Breast epithelium (tissue), 4 donors: ENCODE measurements at places on chromosomes 6 and 20. TPM values are rescaled to one million over a fixed set of nuclear protein-coding genes. Genes with fewer than 3 reads are reported as not detected.

- no peaks in the 10 kb centered on the region for H3K36me3 ChIP-seq
- no peaks in the 10 kb centered on the region for H3K4me1 ChIP-seq
- H3K27me3 ChIP-seq: no peaks in the 10 kb centered on the region
Measured at GRCh38 chr6:15882345-15882744, 219.5 kb upstream of the DTNBP1 start.

DNA sequence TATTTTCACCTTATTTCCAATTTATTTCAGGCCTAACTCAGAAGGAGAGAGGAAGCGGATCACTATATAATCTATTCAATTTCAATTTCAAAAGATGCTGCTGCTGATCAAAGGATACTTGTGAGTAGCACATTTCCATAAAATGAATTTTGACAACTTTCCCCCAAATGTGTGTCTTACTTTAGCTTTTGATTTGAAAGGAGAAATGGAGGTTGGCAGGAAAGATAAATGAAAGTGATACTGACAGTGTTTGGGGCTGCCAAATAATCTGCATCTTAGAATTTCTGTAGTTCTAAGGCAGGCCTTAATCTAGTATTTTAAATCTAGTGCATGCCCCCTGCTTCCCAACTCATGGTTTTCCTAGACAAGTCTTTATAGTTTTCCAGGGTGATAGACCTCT lies 535.4 kb downstream of the DOK5 start:
- H3K36me3 ChIP-seq: no peaks in the 10 kb centered on the region
- H3K4me3 ChIP-seq: no peak overlapping the region
- H3K27me3 ChIP-seq: no peaks in the 10 kb centered on the region
- DNase-seq: no peak
- no peaks in the 10 kb centered on the region for H3K4me1 ChIP-seq

GRCh38 chr20:13468166-13468565 lies 170.6 kb downstream of the TASP1 start:
- no peaks in the 10 kb centered on the region for H3K4me1 ChIP-seq
- H3K27ac ChIP-seq: no peak overlapping the region
- no peak overlapping the region for H3K4me3 ChIP-seq
- DNase-seq: no peak

GRCh38 chr6:109002051-109002697 lies 92.5 kb downstream of the SESN1 start:
- peak overlapping the region; percentile 8 for H3K4me3 ChIP-seq
- peak; percentile 30 for DNase-seq
- peak overlapping the region; percentile 80 for H3K27ac ChIP-seq
- H3K27me3 ChIP-seq: no peaks in the 10 kb centered on the region

- no peaks in the 10 kb centered on the region for H3K4me1 ChIP-seq
- no peak overlapping the region for H3K27ac ChIP-seq
- H3K27me3 ChIP-seq: peaks cover 7% of the 10 kb centered on the region
- H3K36me3 ChIP-seq: no peaks in the 10 kb centered on the region
Measured at GRCh38 chr20:57495978-57496377, 29.0 kb downstream of the CTCFL start.

DNA sequence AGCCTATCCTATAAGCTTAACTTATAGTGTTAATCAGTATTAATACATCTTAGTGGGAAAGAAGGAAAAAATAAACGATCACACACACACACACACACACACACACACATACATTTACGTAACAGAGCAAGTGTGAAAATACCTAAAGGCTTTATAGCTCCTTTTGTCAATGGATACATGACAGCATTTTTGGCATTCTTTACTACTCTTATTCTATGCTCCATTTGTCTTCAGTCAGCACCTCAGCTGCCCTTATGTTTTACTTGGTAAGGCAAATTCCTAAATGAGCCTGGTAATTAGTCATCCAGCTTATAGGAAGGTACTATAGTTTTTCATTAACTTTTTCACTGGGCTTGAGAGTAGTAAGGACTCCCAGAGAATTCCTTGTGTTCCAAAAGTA lies 25.1 kb upstream of the SLC17A3 start:
- no peaks in the 10 kb centered on the region for H3K36me3 ChIP-seq
- H3K27ac ChIP-seq: no peak overlapping the region
- no peak overlapping the region for H3K4me3 ChIP-seq
- no peaks in the 10 kb centered on the region for H3K27me3 ChIP-seq

GRCh38 chr20:34300256-34300806 lies 2.8 kb downstream of the AHCY start:
- no peak overlapping the region for H3K4me3 ChIP-seq
- H3K27me3 ChIP-seq: no peaks in the 10 kb centered on the region
- H3K4me1 ChIP-seq: peaks cover 4% of the 10 kb centered on the region
- no peak overlapping the region for H3K27ac ChIP-seq

- H3K4me3 ChIP-seq: no peak overlapping the region
- H3K36me3 ChIP-seq: no peaks in the 10 kb centered on the region
- H3K27me3 ChIP-seq: no peaks in the 10 kb centered on the region
- H3K4me1 ChIP-seq: no peaks in the 10 kb centered on the region
Measured at GRCh38 chr20:20938131-20938530, 168.0 kb downstream of the LINC00237 start.

- no peaks in the 10 kb centered on the region for H3K36me3 ChIP-seq
- peak; percentile 38 for DNase-seq
- H3K4me1 ChIP-seq: no peaks in the 10 kb centered on the region
- H3K27ac ChIP-seq: no peak overlapping the region
- no peak overlapping the region for H3K4me3 ChIP-seq
Measured at GRCh38 chr20:22684072-22684762, 99.8 kb upstream of the FOXA2 start.

DNA sequence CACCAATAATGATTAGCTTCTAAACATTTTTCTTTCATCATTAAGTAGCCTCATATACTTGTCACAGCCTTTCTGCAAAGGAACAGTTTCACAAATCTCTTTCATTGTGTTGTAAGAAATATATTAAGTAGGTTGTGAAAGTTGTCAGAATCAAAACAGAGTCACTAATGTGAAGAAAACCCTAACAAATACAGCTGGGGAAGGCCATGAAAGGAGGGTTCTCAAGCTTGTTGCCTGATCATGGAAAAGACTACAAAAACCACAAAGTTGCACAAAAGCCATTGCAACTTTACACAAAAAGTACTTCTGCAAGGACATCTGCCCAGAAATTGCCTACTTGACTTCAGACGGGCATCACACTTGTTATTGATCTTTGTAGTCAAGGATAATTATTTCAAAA lies 216.1 kb downstream of the ALDH8A1 start:
- no peaks in the 10 kb centered on the region for H3K27me3 ChIP-seq
- no peaks in the 10 kb centered on the region for H3K4me1 ChIP-seq
- H3K27ac ChIP-seq: no peak overlapping the region
- H3K4me3 ChIP-seq: no peak overlapping the region

GRCh38 chr20:50450881-50451752 lies 59.1 kb upstream of the PTPN1 start:
- H3K36me3 ChIP-seq: no peaks in the 10 kb centered on the region
- H3K27me3 ChIP-seq: no peaks in the 10 kb centered on the region
- no peak overlapping the region for H3K4me3 ChIP-seq

DNA sequence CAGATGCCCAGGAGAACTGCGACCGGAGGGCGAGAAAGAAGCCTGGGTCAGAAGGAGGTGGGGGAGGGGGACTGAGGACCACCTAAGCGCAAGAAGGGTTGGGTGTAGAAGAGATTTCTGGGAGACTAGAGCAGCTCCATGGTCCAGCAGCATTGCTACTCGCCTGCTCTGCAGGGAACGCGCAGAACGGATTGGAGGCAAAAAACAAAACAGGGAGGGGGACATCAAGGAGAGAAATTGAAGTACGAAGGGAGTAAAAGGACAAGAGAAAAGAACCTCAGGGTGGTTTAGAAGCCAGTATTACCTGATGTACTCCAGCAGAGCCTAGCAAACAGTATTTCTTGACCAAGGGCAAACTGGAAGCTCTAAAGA lies 537 bp upstream of the GABBR1 start:
- no peaks in the 10 kb centered on the region for H3K36me3 ChIP-seq
- peak overlapping the region; percentile 86 for H3K4me3 ChIP-seq
- DNase-seq: no peak

The GLP1R gene
- 0.73 TPM for total RNA-seq

GRCh38 chr20:62405108-62405980 lies 1.7 kb downstream of the CABLES2 start:
- H3K27ac ChIP-seq: peak overlapping the region; percentile 17
- H3K27me3 ChIP-seq: no peaks in the 10 kb centered on the region
- H3K36me3 ChIP-seq: no peaks in the 10 kb centered on the region
- no peak overlapping the region for H3K4me3 ChIP-seq
- no peak for DNase-seq

GRCh38 chr6:42025845-42026243 lies 24.5 kb upstream of the TAF8 start:
- no peak overlapping the region for H3K4me3 ChIP-seq
- H3K27me3 ChIP-seq: no peaks in the 10 kb centered on the region
- no peak overlapping the region for H3K27ac ChIP-seq
- peaks cover 5% of the 10 kb centered on the region for H3K4me1 ChIP-seq
- no peak for DNase-seq

DNA sequence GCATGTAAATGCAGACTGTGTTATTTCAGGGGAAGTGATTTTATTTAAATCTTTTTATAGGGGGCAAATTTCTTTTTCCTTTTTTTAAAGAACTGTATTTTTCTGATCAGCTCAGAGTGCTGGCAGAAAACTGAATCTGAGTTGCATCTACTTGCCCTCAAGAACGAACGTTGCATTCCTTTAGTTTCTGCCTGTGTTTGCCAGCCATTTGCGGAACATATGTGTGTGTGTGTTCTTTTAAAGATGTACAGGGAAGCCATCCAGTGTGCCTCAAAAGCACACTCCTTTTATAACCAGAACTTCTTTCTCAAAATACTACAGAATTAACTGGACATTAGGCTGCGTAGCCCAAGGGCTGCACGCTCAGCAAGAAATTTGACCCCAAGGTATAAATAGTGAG lies 25.8 kb upstream of the INSM1 start:
- no peaks in the 10 kb centered on the region for H3K36me3 ChIP-seq
- H3K4me1 ChIP-seq: no peaks in the 10 kb centered on the region
- no peak overlapping the region for H3K4me3 ChIP-seq
- no peak for DNase-seq

The RPS10 gene
- 2,573 TPM for total RNA-seq

The PSMA7 gene
- 200 TPM for total RNA-seq

The FAM209B gene
- total RNA-seq: not detected

DNA sequence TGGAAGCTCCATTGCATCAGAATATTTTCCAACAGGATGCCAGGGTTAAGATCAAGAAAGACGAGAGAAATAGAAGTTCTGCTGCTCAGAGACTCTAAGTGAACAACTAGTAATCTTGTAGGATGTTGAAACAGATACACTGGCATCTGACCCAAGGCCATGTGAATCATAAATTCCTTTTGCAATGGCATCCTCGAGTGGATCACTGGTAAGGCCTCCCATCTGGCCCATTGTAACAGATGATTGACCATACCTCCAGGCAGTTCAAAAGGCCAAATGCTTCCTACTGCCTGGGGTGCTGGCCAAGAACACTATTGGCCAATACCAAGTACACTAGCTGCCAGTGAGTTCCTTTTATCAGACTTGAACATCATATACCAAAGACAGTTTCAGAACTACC lies 9.9 kb upstream of the SLC17A3 start:
- H3K4me3 ChIP-seq: no peak overlapping the region
- H3K27me3 ChIP-seq: no peaks in the 10 kb centered on the region
- no peaks in the 10 kb centered on the region for H3K36me3 ChIP-seq
- no peak overlapping the region for H3K27ac ChIP-seq
- no peak for DNase-seq
- H3K4me1 ChIP-seq: no peaks in the 10 kb centered on the region

DNA sequence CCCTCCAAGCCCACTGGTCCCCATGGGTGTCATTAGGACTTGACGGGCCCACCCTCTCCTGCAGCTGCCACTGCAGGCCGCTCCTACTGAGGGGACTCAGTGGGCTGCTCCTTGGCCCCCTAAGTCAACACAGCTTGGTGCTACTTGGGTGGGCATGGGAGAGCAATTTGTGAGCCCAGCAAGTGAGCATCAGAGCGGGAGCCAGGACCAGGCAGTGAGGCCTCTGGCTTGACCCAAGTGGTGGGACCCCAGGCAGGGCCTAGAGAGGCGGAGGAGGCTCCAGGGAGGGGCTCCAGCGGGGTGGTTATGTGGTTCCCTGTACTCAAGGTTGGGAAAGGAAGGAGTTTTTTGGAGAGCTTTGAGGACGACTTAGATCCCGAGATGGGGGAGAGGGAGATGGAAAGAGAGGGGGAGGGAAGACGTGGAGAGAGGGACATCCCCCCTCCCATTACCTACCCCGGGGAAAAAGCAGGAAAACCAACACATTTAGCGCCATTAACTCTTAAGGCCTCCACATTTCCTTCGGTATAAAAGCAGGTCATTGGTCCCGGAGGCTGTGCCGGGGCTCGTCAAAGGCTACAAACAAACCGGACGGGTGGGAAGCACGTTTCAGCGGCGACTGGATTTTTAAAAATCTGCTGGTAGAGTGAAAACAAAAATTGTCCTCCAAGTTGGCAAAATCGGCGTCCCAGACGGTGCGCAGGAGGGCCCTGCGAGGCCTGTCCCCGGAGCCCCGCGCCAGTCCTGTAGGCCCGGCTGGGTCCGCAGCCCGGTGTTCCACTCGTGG lies 8.8 kb downstream of the FOXC1 start:
- no peaks in the 10 kb centered on the region for H3K36me3 ChIP-seq
- no peak overlapping the region for H3K4me3 ChIP-seq
- H3K4me1 ChIP-seq: no peaks in the 10 kb centered on the region
- DNase-seq: no peak
- no peaks in the 10 kb centered on the region for H3K27me3 ChIP-seq

- H3K4me3 ChIP-seq: peak overlapping the region; percentile 19
- peak overlapping the region; percentile 70 for H3K27ac ChIP-seq
- DNase-seq: peak; percentile 62
- no peaks in the 10 kb centered on the region for H3K27me3 ChIP-seq
- H3K4me1 ChIP-seq: peaks cover 12% of the 10 kb centered on the region
- no peaks in the 10 kb centered on the region for H3K36me3 ChIP-seq
Measured at GRCh38 chr6:39430871-39431523, 108.5 kb upstream of the KCNK16 start.

GRCh38 chr6:49637350-49637731 lies 702 bp upstream of the RHAG start:
- DNase-seq: no peak
- H3K4me1 ChIP-seq: no peaks in the 10 kb centered on the region
- no peak overlapping the region for H3K27ac ChIP-seq
- H3K27me3 ChIP-seq: no peaks in the 10 kb centered on the region

- no peak overlapping the region for H3K4me3 ChIP-seq
- no peaks in the 10 kb centered on the region for H3K27me3 ChIP-seq
- no peaks in the 10 kb centered on the region for H3K4me1 ChIP-seq
- H3K36me3 ChIP-seq: no peaks in the 10 kb centered on the region
- DNase-seq: no peak
- H3K27ac ChIP-seq: no peak overlapping the region
Measured at GRCh38 chr6:18412644-18413043, 25.5 kb downstream of the RNF144B start.

The BMP6 gene
- total RNA-seq: 3.5 TPM

The BPIFA1 gene
- not detected for total RNA-seq

GRCh38 chr6:129634411-129635230 lies 75.4 kb downstream of the ARHGAP18 start:
- H3K27me3 ChIP-seq: no peaks in the 10 kb centered on the region
- no peak overlapping the region for H3K4me3 ChIP-seq
- H3K36me3 ChIP-seq: no peaks in the 10 kb centered on the region
- no peak for DNase-seq
- no peaks in the 10 kb centered on the region for H3K4me1 ChIP-seq

The WFDC11 gene
- not detected for total RNA-seq

The IL17A gene
- total RNA-seq: not detected
